Type B pancreatic cell (in vitro differentiated cells): ENCODE measurements at places on chromosomes 3 and 15. TPM values are rescaled to one million over a fixed set of nuclear protein-coding genes. Genes with fewer than 3 reads are reported as not detected.

Gene GABRG3
- total RNA-seq = 2.0 and 2.6 TPM in 2 replicates

Gene CMTM8
- 9.0 and 14.4 TPM in 2 replicates for total RNA-seq

GRCh38 chr3:101200461-101200860 lies 119.9 kb downstream of the IMPG2 start:
- no peak overlapping the region for H3K27ac ChIP-seq
- no peak for DNase-seq
- no peaks in the 10 kb centered on the region for H3K27me3 ChIP-seq
- no peak overlapping the region for H3K4me3 ChIP-seq

GRCh38 chr3:98972155-98972554 lies 70.7 kb upstream of the DCBLD2 start:
- no peak overlapping the region for H3K4me3 ChIP-seq
- no peaks in the 10 kb centered on the region for H3K36me3 ChIP-seq
- DNase-seq = no peak
- peaks cover 4% of the 10 kb centered on the region for H3K4me1 ChIP-seq

- H3K36me3 ChIP-seq = no peaks in the 10 kb centered on the region
- DNase-seq = no peak
- peaks cover 3% of the 10 kb centered on the region for H3K27me3 ChIP-seq
- H3K27ac ChIP-seq = no peak overlapping the region
Observed at GRCh38 chr15:25683415-25683814, 179.7 kb downstream of the ATP10A start.

GRCh38 chr3:36941162-36941561 lies 3.7 kb downstream of the TRANK1 start:
- peak; percentile 7 for DNase-seq
- H3K4me1 ChIP-seq = peaks cover 18% of the 10 kb centered on the region
- H3K4me3 ChIP-seq = peak overlapping the region; percentile 34
- peak overlapping the region; percentile 23 for H3K27ac ChIP-seq
- no peaks in the 10 kb centered on the region for H3K36me3 ChIP-seq

Gene FES
- total RNA-seq = 3.1 TPM in 2 replicates

GRCh38 chr15:29942548-29942947 lies 120.3 kb upstream of the TJP1 start:
- H3K27me3 ChIP-seq = no peaks in the 10 kb centered on the region
- H3K36me3 ChIP-seq = no peaks in the 10 kb centered on the region
- no peak for DNase-seq

- H3K27me3 ChIP-seq = peaks cover 11% of the 10 kb centered on the region
- no peak overlapping the region for H3K4me3 ChIP-seq
- H3K27ac ChIP-seq = no peak overlapping the region
- no peak for DNase-seq
- H3K36me3 ChIP-seq = no peaks in the 10 kb centered on the region
- H3K4me1 ChIP-seq = no peaks in the 10 kb centered on the region
Observed at GRCh38 chr3:14057701-14058100, 67.0 kb downstream of the CHCHD4 start.

DNA sequence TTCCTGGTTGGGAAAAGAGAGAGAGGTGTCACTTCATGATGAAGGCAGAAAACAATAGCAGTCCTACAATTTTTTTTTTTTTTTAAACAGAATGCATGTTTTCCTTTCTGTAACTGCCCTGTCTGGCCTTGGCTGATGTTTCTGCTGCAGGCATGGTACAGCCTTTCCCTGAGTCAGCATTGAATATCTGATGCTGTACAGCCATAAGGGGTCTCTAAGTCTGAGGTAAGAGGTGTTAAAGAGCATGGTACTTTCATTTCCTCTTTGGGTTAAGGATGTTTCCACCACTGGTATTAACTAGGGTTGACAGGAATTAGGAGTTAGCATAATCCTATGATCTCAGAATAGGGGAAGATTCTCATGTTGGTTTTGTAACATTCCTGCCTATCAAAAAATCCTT lies 147.4 kb downstream of the CHST2 start:
- H3K36me3 ChIP-seq = no peaks in the 10 kb centered on the region
- DNase-seq = no peak
- H3K27ac ChIP-seq = no peak overlapping the region

GRCh38 chr15:85559530-85559929 lies 179.1 kb downstream of the AKAP13 start:
- peaks cover 10% of the 10 kb centered on the region for H3K36me3 ChIP-seq
- no peak overlapping the region for H3K4me3 ChIP-seq
- no peaks in the 10 kb centered on the region for H3K27me3 ChIP-seq
- DNase-seq = no peak
- peaks cover 24% of the 10 kb centered on the region for H3K4me1 ChIP-seq

DNA sequence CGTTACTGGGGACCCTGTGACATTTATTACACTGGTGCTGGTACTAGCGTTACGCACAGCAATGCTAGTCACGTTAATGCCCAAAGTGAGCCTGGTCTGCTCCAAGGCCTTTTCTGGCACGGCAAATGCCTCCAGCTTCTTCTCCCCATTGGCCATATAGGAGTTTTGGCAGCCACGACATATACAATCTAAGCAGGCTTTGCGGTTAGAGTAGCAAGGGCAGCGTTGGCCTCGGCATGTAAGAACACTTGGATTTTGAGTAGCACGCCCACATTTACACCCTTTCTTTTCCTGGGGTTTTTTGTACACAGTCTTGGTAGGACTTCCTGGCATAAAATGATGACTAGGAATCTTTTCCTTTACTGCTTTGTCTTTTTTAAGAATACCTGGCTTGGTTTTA lies 44.9 kb downstream of the MSL2 start:
- no peak overlapping the region for H3K4me3 ChIP-seq
- H3K36me3 ChIP-seq = peaks cover 28% of the 10 kb centered on the region
- peaks cover 13% of the 10 kb centered on the region for H3K4me1 ChIP-seq
- peak overlapping the region; percentile 32 for H3K27ac ChIP-seq
- DNase-seq = no peak

Gene ZNF710
- 34.7 and 47.2 TPM in 2 replicates for total RNA-seq

Gene COL6A6
- 1.1 and 6.3 TPM in 2 replicates for total RNA-seq

GRCh38 chr3:188578576-188579363 lies 424.8 kb downstream of the LPP start:
- no peak overlapping the region for H3K4me3 ChIP-seq
- H3K4me1 ChIP-seq = peaks cover 16% of the 10 kb centered on the region
- no peaks in the 10 kb centered on the region for H3K27me3 ChIP-seq
- DNase-seq = no peak

DNA sequence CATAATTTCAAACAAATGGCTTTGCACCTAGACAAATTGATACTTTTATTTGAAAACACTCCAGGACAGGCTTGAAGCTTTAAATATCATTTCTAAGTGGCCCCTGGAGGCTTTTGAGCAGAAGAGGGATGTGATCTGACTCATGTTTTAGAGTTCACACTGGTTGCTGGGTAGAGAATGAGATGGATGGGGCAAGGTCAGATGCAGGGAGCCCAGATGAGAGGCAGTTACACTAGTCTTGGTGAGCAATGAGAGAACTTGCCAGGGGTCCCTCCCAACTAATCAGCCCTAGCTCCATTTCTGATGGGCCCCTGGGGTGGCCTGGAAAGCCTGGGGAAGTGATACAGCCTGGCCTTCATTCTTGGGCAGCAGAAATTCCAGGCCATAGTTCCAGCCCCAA lies 190.4 kb downstream of the MEGF11 start:
- peaks cover 9% of the 10 kb centered on the region for H3K27me3 ChIP-seq
- H3K36me3 ChIP-seq = no peaks in the 10 kb centered on the region
- peaks cover 7% of the 10 kb centered on the region for H3K4me1 ChIP-seq
- no peak overlapping the region for H3K27ac ChIP-seq
- no peak overlapping the region for H3K4me3 ChIP-seq

- H3K36me3 ChIP-seq = no peaks in the 10 kb centered on the region
- peaks cover 9% of the 10 kb centered on the region for H3K4me1 ChIP-seq
- no peak for DNase-seq
Observed at GRCh38 chr15:68676011-68676605, 97.3 kb downstream of the CORO2B start.

DNA sequence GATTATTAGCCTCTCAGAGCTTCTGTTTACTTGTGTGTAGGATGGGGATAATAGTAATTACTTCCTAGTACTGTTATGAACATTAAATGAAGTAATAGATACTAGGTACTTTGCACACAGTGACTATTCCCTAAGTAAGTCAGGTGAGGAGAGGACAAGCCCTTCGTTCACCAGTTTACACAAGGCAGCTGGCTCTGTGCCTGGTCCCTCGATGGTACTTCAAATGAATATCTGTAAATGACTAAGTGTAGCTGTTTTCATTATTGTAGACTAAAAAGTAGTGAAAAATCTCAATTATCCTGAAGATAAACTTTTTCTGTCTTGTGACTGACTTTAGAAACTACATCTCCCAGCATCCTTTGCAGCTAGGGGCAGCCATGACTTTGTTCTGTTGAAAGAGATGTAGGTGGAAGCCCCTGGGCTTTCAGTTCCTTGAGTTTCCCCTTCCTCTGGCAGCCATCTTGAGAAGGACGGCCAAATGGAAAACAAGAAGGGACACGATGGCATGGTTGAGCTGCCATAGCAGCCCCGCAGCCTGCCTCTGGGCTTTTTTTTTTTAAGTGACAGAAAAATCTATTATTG lies 11.7 kb upstream of the WNT7A start:
- no peak overlapping the region for H3K4me3 ChIP-seq
- peak; percentile 37 for DNase-seq
- peaks cover 3% of the 10 kb centered on the region for H3K4me1 ChIP-seq

DNA sequence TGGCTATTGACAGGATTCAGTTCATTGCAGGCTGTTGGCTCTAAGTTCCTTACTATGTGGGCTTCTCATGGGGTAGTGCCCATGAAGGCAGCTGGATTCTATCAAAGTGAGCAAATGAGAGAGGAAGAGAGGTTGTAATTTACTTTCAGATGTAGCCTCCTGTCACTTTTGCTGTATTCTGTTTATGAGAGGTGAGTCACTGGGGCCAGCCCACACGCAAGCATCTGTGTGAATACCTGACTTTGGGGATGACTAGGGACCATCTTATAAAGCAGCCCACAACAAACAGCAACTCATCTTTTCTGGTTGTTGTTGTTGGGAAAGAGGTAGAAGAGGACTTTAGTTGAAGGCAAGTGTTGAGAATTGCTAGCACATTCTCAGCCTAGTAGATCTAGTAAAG lies 506.3 kb upstream of the GRM7 start:
- H3K27ac ChIP-seq = no peak overlapping the region
- no peaks in the 10 kb centered on the region for H3K27me3 ChIP-seq
- no peak for DNase-seq
- H3K4me3 ChIP-seq = no peak overlapping the region

DNA sequence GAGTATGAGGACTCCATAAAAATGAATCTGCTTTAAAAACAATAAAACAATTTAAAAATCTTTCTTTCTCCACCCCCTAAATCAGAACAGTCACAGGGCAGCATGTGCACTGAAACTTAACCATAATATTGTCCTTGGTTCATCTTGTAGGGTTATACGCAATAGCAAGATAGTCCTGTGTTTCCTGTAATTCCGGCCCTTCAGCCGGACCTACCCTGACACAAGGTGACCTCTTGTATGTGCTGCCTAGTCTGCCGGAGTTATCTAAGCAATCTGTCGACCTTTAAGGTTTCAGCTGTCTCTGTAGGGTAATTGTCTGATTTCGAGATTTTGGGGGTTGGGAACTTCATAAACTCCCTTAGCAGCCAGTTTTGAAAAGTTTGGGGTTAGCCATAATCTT lies 99.9 kb downstream of the DHX36 start:
- peaks cover 4% of the 10 kb centered on the region for H3K4me1 ChIP-seq
- peak overlapping the region; percentile 60 for H3K27ac ChIP-seq
- H3K27me3 ChIP-seq = no peaks in the 10 kb centered on the region
- no peak overlapping the region for H3K4me3 ChIP-seq

GRCh38 chr3:150764566-150764965 lies 1.6 kb upstream of the SIAH2 start:
- H3K27ac ChIP-seq = peak overlapping the region; percentile 99
- H3K36me3 ChIP-seq = peaks cover 1% of the 10 kb centered on the region
- H3K27me3 ChIP-seq = peaks cover 8% of the 10 kb centered on the region

GRCh38 chr3:150942221-150942620 lies 30.3 kb downstream of the CLRN1 start:
- no peak for DNase-seq
- H3K4me1 ChIP-seq = no peaks in the 10 kb centered on the region
- no peaks in the 10 kb centered on the region for H3K36me3 ChIP-seq
- H3K27ac ChIP-seq = no peak overlapping the region
- H3K27me3 ChIP-seq = peaks cover 4% of the 10 kb centered on the region
